H54 (cell line): ENCODE measurements at places on chromosomes 7 and 10.

DNA sequence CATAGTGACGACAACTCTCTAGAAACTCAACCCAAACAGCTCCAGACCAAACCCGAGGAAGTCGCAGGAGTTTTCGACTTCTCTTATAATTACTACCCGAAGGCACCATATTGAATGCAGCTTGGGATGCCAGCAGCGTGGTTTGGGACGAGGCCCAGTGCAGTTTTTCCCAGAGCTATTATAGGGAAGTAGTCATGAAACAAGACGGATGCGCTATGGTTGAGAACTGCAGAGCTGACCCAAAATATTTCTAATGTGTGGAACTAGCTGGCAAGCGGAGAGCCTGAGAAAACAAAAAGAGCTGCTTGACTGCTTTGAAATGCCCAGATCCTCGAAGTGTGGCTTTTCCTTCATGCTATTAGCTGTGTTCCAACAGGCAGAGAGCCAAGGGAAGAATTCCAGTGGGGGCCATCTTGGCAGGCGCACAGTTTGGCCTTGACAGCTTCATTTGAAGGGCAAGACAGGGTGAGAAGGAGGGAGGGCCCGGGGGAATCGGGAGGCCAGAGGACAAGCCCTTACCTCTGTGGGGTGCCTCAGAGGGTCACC lies 122.7 kb downstream of the CUL2 start:
- no peak for DNase-seq

DNA sequence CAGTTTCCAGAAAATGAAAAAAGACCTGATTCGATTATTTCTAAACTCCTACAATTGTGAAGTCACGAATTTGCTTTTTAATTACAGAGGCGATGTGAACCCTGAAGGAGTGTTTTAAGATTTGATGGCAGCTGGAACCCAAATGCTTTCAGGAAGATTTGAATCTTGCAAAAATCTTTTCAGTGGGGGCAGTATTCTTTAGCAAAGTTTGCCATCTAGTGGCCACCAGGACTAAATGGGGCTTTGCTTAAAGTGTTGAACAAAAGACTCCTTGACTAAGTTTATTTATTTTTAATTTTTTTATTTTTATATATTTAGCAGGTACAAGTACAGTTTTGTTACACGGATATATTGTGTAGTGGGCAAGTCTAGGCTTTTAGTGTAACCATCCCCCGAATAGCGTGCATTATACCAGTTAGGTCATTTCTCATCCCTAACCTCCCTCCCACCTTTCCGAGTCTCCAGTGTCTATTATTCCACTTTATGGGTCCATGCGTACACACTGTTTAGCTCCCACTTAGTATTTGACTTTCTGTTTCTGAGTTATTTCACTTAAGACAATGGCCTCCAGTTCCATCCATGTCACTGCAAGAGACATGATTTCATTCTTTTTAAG lies 98.8 kb downstream of the CACNB2 start:
- no peak for DNase-seq

GRCh38 chr10:76436401-76436811 lies 1005.0 kb downstream of the LRMDA start:
- DNase-seq, result no peak

- peak; percentile 82 for DNase-seq
These were observed 137.3 kb downstream of the ANLN start for GRCh38 chr7:36526863-36527548.

GRCh38 chr10:60518745-60519144 lies 129.1 kb upstream of the ANK3 start:
- no peak for DNase-seq

DNA sequence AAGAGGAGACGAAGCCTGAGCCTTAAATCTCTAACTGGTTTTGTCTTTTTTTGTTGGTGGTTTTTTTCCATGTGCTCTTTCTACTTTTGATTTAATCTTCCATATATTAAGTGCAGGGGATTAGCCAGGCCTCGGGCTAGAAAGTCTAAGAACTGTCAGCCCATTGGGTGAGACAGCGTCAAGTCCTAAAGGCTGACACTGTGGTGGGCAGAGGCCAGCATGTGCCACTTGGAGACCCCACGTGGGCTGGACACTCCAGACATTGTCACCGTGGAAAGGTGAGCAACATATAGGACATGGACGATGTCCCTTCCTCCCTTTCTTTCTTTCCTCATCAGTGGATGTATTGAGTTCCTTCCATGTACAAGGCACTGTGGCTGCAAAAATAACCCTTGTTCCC lies 129.3 kb downstream of the TMEM178B start:
- no peak for DNase-seq
